ENCODE measurements at places on chromosomes 2 and 18.

- peaks cover 11% of the 10 kb centered on the region for H3K4me1 ChIP-seq
- no peaks in the 10 kb centered on the region for H3K27me3 ChIP-seq
- no peaks in the 10 kb centered on the region for H3K36me3 ChIP-seq
- no peak for DNase-seq
- no peak overlapping the region for H3K27ac ChIP-seq
Observed at GRCh38 chr2:177597759-177598158, 205.2 kb downstream of the AGPS start.

GRCh38 chr18:44733069-44733753 is 52.5 kb downstream of the SETBP1 start:
- no peak overlapping the region for H3K27ac ChIP-seq
- no peak for DNase-seq
- peaks cover 5% of the 10 kb centered on the region for H3K4me1 ChIP-seq
- no peak overlapping the region for H3K4me3 ChIP-seq
- no peaks in the 10 kb centered on the region for H3K36me3 ChIP-seq

- H3K27me3 ChIP-seq = no peaks in the 10 kb centered on the region
- H3K27ac ChIP-seq = peak overlapping the region; percentile 62
- no peaks in the 10 kb centered on the region for H3K36me3 ChIP-seq
- no peak for DNase-seq
- H3K4me3 ChIP-seq = no peak overlapping the region
- peaks cover 53% of the 10 kb centered on the region for H3K4me1 ChIP-seq
Observed at GRCh38 chr2:134218930-134219658, 34.8 kb upstream of the MGAT5 start.

DNA sequence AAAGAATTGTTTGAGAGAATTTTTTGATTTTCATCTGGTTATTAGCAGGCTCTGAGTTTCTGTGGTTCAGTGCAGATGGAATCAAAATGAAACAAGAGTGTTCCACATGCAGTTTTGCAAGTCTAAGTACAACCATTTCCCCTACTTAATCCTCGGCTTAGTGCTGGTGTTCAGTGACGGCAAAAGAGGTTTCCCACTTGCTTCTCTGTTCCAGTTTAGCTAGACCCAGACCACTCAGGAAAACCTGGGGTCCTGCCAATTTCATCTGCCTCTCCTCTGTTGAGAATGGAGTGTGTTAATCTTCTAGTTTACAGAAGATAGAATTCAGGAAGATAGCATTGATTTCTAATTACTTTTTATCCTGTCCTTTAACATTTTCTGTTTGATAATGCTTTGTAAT is 996.2 kb upstream of the FANCL start:
- H3K4me1 ChIP-seq = no peaks in the 10 kb centered on the region
- H3K4me3 ChIP-seq = no peak overlapping the region
- H3K27ac ChIP-seq = no peak overlapping the region
- H3K27me3 ChIP-seq = no peaks in the 10 kb centered on the region

DNA sequence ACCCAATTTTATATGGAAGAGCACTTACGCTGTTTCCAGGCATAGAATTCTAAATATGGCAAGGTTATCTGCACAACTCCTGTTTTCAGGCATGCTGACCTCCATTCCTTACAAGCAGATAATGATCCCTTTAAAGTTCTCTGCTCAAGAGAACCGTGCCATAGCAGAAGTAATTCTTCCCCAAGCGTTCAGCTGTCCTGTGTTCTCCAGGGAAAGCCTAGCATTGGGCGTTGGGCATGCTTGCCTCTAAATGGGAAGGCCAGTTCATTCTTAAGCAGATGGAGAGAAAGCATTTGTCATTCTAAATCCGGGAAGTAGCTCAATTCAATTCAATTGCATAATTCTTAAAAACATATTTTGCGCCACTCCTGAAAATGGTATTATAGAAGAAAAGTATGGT is 55.7 kb upstream of the EML4 start:
- DNase-seq = no peak
- no peaks in the 10 kb centered on the region for H3K36me3 ChIP-seq
- H3K4me1 ChIP-seq = peaks cover 14% of the 10 kb centered on the region
- H3K4me3 ChIP-seq = no peak overlapping the region

GRCh38 chr18:41761333-41762018 is 193.6 kb upstream of the PIK3C3 start:
- no peak for DNase-seq
- no peaks in the 10 kb centered on the region for H3K4me1 ChIP-seq
- H3K4me3 ChIP-seq = no peak overlapping the region
- no peaks in the 10 kb centered on the region for H3K36me3 ChIP-seq
- no peak overlapping the region for H3K27ac ChIP-seq
- no peaks in the 10 kb centered on the region for H3K27me3 ChIP-seq

DNA sequence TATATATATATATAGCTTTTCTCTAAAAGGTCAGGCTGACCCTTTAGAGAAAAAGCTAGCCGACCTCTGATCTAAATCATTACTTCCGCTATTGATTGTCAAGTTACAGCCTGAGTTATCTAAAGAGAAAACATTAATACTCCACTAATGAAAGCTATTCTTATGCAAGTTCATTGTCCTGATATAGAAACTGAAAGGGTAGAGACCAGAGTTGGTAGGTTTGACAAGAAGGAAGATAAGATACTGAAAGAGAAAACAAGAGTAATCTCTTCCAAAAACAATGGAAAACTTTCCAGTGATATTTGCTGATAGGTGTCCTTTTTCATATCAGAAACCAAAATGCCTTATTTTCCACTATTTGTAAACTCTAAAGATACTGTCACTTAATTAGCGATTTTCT is 62.8 kb upstream of the SLC39A10 start:
- H3K27me3 ChIP-seq = no peaks in the 10 kb centered on the region
- H3K36me3 ChIP-seq = no peaks in the 10 kb centered on the region
- H3K27ac ChIP-seq = no peak overlapping the region

DNA sequence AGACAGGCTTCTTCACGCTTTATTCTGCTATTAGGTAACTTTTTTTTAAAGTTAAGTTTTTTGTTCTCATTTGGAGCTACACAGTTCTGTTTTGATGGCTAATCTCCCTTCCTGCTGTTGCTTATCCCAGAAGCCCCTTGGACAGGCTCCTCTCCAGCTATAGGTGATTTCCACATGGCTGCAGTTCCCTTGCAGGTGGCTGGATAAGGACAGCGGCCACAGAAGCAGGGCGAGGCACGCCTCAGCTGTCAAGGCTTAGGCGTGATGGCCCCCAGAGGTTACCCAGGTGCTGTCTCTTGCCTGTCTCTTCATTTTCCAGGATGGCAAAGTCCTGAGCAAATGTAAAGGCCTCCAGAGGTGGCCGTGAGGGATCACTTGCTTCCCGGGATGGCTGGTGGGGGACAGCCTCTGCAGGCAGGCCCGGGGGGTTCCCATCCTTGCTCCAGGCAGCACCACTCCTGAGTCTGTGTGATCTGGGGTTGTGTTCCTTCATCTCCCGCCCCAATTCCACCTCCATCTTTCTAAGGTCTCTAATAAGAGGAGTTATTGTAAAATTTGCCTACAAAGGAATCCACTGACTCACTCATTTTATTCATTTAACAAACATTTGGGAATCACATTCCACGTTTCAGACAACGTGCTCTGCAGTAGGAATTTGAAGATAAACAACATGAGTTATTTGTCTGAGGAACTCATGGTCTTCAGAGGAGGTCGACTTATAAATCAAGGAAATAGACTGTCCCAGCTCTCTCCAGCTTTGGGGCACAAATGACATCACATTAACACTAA is 53.4 kb downstream of the NAPG start:
- H3K27ac ChIP-seq = no peak overlapping the region
- no peaks in the 10 kb centered on the region for H3K4me1 ChIP-seq
- no peak for DNase-seq
- H3K36me3 ChIP-seq = no peaks in the 10 kb centered on the region
- no peaks in the 10 kb centered on the region for H3K27me3 ChIP-seq

- H3K27me3 ChIP-seq = no peaks in the 10 kb centered on the region
- H3K4me1 ChIP-seq = no peaks in the 10 kb centered on the region
Observed at GRCh38 chr18:80181642-80182461, 65.5 kb downstream of the PARD6G start.

GRCh38 chr2:13115643-13116042 is 398.9 kb downstream of the TRIB2 start:
- H3K27ac ChIP-seq = no peak overlapping the region
- no peaks in the 10 kb centered on the region for H3K36me3 ChIP-seq
- H3K4me1 ChIP-seq = no peaks in the 10 kb centered on the region
- H3K27me3 ChIP-seq = no peaks in the 10 kb centered on the region

- H3K36me3 ChIP-seq = no peaks in the 10 kb centered on the region
- no peak overlapping the region for H3K27ac ChIP-seq
- DNase-seq = no peak
- H3K4me1 ChIP-seq = no peaks in the 10 kb centered on the region
Observed at GRCh38 chr2:179440642-179441251, 176.1 kb upstream of the SESTD1 start.

GRCh38 chr2:168773719-168774521 is 28.5 kb upstream of the NOSTRIN start:
- peaks cover 12% of the 10 kb centered on the region for H3K36me3 ChIP-seq
- DNase-seq = peak; percentile 76
- H3K4me3 ChIP-seq = no peak overlapping the region
- peaks cover 4% of the 10 kb centered on the region for H3K4me1 ChIP-seq

DNA sequence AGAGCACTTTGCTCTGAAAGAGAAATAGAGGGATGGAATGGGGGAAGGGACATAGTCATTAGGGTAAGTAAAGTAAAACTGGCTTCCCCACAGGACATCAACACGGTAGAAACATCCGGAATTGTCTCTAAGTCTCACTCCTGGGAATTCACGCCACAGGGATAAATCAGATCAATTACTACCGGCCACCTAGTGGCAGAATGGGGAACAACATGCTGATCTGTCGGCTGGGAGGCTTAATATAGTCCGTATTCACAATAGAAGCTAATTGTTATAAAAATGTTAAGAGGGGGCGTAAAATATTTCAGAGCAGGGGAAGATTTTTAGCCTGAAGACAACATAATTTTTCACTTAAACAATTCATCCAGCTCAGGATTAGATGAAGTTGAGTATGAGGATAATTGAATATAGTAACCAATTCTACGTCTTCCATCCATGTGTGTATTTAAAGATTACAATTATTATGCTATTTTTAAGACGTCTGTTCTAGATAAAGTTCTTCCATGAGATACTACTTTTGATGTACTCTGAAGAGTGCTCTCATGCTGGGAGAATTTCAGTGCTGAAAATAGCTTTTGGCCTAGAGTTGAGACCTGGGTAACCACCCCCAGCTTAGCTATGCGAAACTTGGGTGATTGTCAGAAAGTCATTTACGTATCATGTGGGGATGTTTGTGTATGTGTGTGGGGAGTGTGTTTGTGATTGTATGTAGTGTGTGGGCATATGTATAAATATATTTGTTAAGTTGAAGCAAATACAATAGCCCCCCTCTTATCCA is 65.7 kb downstream of the LRRTM1 start:
- H3K36me3 ChIP-seq = no peaks in the 10 kb centered on the region
- no peaks in the 10 kb centered on the region for H3K4me1 ChIP-seq
- H3K4me3 ChIP-seq = no peak overlapping the region
- DNase-seq = no peak
- no peak overlapping the region for H3K27ac ChIP-seq

- H3K36me3 ChIP-seq = no peaks in the 10 kb centered on the region
- H3K4me1 ChIP-seq = no peaks in the 10 kb centered on the region
- no peaks in the 10 kb centered on the region for H3K27me3 ChIP-seq
- no peak overlapping the region for H3K4me3 ChIP-seq
- no peak overlapping the region for H3K27ac ChIP-seq
- DNase-seq = no peak
Observed at GRCh38 chr2:185835974-185836373, 97.4 kb downstream of the FSIP2 start.

DNA sequence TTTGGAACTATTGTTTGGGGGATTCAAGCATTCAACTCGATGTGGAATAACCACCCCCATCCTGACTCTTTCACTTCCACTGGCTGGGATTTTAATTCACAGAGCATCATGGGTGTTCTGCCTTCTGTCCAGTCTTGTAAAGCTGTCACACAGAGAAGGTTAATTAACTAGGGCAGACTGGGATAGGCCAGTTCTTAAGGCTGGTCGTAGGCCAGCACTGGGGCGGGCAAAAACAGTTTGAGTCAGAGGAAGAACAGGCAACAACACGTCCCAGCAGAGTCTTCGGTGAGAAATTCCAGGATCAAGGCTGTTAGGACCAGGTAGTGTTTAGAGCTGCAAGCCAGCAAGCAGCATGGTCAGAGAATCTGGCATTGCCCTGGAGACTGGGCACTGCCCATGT is 4.0 kb upstream of the RNF152 start:
- DNase-seq = no peak
- H3K36me3 ChIP-seq = no peaks in the 10 kb centered on the region
- no peaks in the 10 kb centered on the region for H3K4me1 ChIP-seq
- H3K27me3 ChIP-seq = no peaks in the 10 kb centered on the region
- no peak overlapping the region for H3K4me3 ChIP-seq
- no peak overlapping the region for H3K27ac ChIP-seq

GRCh38 chr2:219916726-219917440 is 289.5 kb downstream of the SLC4A3 start:
- H3K27me3 ChIP-seq = no peaks in the 10 kb centered on the region
- H3K36me3 ChIP-seq = no peaks in the 10 kb centered on the region
- H3K27ac ChIP-seq = no peak overlapping the region
- no peaks in the 10 kb centered on the region for H3K4me1 ChIP-seq
- H3K4me3 ChIP-seq = no peak overlapping the region

DNA sequence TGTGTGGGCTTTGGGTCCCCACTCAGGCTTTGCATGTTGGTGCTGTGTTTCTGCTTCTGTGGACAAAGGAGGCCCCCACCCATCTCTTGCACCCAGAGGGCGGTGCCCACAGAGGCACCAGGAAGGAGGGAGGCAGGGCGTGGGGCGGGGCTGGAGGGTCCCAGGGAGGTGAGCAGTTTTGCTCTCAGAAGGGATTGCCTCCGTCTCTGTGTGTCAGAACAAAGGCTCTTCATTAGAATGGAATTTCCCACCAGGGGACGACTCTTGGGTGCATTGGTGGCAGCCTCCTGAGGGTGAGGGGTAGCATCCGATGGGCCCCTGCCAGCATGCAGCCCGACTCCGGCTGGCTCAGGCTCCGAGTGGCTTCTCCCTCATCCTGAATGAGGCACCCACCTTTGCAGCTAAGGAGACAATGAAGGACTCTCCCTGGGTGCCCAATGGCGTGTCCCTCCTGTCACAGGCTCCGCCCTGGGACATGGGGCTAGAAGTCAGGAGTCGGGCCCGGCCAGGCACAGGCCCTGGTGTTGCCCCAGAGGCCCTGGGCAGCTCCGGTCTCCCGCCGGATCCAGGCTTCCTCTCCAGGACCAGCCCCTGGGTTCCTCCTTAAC is 7.0 kb upstream of the ERFE start:
- H3K27me3 ChIP-seq = no peaks in the 10 kb centered on the region
- no peaks in the 10 kb centered on the region for H3K4me1 ChIP-seq
- H3K27ac ChIP-seq = no peak overlapping the region
